NCI-H460 (cell line): ENCODE measurements at places on chromosomes 4 and X.

- no peak for DNase-seq
Observed at GRCh38 chrX:135432453-135432852, 10.7 kb downstream of the SMIM10L2A start.

DNA sequence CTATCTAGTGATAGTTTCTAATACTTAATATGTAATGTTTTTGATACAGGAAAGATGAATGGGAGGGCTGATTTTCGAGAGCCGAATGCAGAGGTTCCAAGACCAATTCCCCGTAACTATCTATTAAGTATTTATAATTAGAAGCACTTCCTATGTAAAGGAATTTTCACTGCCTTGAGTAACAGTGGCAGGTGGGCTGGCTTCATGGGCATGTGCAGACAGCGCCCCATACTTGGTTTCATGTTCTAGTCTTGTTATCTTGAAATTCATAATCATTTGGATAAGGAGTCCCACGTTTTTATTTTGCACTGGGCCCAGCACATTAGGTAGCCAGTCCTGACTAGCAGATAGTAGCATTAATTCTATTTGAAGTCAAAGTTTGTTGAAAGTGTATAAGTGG is 1.7 kb downstream of the OCIAD1 start:
- DNase-seq, result no peak

GRCh38 chrX:155434906-155435743 is 23.3 kb downstream of the F8A3 start:
- no peak for DNase-seq

DNA sequence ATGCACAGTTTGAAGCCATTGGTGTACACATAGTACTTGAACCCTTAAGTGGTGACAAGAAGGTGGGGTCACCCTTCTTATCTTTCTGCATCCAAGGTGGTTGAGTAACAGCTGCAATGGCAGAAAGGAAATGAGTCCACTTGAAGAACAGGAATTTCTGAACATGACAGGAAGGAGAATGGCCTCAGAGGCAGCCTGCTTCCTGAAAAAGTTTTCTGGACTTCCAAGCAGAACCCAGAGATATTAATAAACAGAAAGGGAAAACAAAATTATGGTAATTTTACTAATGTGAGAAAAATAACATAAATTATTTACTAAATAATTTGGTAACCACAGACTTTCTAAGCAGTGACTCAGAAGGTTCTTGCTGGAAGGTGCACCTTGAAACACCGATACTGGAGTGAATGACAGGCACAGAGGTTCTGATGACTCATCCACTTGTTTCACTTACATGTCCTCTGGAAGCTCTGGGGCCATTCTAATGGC is 119.9 kb upstream of the HS3ST1 start:
- no peak for DNase-seq

- DNase-seq, result no peak
Observed at GRCh38 chr4:146522869-146523205, 1.1 kb upstream of the SLC10A7 start.

GRCh38 chr4:2469192-2469984 is 482 bp downstream of the RNF4 start:
- peak; percentile 5 for DNase-seq
